ENCODE measurements at places on chromosomes 2 and 18.
A peak's percentile ranks its signal among the peaks of the same experiment; 100 is the strongest.

GRCh38 chr2:898319-898718, 52.3 kb upstream of the SNTG2 start:
- DNase-seq: no peak

- no peak for DNase-seq
Observed at GRCh38 chr2:217977840-217978535, 24.8 kb downstream of the TNS1 start.

- peak; percentile 61 for DNase-seq
Observed at GRCh38 chr2:88669482-88670214, 21.8 kb upstream of the RPIA start.

- DNase-seq: peak; percentile 90
Observed at GRCh38 chr2:75606761-75607399, 39.7 kb upstream of the MRPL19 start.

DNA sequence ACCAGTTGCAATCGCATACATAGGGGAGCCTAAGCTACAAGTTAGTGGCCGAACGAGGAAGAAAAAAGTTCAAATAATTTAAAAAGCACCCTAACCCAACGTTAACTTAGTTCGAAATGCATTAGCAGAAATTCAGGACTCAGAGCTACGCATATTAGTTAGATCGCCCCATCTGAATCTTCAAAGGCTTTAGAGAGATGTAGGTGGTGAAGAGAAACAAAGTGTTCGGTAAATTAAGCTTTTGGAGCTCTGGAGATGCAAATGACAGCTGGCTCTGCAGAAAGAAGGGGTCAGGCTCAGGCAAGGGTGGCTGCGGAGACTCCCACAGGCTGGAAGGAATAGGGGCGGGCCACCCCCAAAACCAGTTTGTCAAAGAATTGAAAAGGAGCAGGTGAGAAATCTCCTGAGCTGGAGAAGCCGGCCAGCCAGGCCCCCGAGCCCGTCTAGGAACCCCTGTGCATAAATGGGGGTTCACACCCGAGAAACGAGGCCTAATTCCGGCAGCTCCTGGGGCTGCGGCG, 621 bp downstream of the TXNL1 start:
- DNase-seq: no peak

GRCh38 chr2:26173776-26174482, 1.0 kb downstream of the GAREM2 start:
- DNase-seq: no peak

- DNase-seq: no peak
Observed at GRCh38 chr2:177633910-177634294, 241.3 kb downstream of the AGPS start.

Measured in A172 (cell line).